ENCODE measurements at places on chromosomes 5 and 9.

- DNase-seq = no peak
These were observed 26.8 kb upstream of the LURAP1L start for GRCh38 chr9:12748016-12748415.

DNA sequence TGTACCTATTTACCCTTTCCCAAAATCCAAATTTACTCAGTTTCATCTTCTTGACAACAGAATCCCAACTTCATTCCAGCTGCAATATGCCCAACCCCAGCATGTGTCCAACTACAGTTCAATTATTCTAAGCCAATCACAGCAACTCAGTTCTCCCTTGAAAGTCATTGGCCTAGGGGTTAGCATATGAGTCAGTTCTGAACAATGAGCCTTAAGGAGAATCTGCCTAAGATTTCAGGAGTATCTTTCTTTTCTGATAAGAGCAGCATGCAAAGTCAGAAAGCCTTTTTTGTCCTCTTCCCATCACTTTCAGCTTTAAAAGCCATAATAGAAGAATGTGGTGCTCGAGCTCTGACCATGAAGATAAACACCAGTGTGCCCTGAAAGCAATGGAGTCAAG lies 44.4 kb upstream of the RASGRF2 start:
- no peak for DNase-seq

DNA sequence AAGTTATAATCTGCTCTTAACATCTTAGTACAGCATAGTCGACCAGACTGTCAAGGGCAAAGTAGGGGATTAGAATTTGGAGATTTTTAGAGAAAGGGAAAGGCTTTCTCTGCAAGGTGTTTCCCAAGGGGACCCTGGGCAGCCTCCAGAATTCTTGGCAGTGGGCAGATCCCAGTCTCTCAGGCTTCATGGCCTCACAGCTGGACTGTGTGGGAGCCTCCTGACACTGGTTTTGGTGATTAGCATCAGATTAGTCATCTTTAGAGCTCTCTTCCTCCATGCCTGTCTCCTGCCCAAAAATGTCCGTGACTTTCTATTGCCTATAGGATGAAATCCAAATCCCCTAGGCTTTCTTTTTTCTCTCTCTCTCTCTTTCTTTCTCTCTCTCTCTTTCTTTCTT lies 370.7 kb downstream of the ZSWIM6 start:
- DNase-seq = no peak

DNA sequence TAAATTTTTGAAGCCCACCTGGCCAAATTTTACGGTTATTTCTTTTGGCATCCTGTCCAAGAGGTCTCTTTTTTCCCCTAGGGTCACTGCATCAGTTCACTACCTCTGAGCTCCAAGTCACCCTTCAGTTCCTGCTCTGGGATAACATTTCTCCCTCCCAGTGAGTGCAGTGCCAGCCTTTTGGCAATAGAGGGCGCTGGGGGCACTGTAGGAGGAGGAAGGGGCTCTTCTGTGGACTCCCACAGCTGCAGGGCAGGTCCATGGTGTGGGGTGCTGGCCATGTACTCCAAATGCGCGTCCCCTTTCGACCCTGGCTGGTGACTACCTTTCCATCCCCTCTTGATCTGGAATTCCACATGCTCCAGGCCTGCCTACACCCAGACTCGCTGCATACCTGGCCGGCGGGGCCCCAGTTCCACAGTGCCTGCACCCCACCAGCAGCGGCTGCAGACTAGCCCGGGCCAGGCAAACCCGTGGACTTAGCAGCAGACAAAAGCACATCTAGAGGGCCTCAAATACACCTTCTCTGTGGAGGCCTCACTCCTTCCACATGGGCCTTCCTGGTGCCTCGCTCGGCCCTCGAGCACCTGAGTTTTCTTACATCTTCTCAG lies 20.3 kb upstream of the NINJ1 start:
- DNase-seq = no peak

GRCh38 chr5:33742181-33742580 lies 149.6 kb downstream of the ADAMTS12 start:
- DNase-seq = no peak

- no peak for DNase-seq
These were observed 266.8 kb downstream of the ARHGEF28 start for GRCh38 chr5:73892806-73893205.

DNA sequence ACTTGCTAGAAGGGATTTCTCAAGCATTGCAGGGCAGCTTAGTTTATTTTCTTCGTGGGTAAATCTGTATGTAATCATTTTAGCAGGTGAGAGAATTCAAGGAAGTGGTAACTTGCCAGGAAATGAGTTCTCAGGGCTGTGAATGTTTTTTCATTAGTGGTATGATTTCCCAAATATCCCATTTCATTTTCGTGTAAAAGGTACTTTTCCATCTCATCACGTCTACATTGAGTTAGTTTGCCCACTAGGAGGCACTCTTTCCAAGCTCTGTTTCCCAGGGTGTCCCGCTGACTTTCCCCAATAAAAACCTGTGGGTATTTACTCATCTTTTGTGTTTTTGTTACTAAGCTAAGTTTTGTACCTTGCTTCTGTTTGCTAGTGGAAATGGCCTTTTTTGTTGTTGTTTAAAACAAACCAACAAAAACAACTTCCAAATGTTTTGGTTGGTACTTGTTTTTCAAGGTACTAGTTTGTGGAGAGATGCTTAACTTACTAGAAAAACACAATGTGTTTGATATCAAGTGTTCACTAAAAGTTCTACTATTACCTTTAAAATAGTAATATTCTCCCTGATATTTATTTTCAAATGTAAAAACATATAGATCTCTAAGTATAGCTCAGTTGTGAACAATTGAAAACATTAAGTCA lies 373.6 kb downstream of the ADGRV1 start:
- DNase-seq = no peak

GRCh38 chr5:126468091-126468490 lies 44.9 kb downstream of the GRAMD2B start:
- no peak for DNase-seq

DNA sequence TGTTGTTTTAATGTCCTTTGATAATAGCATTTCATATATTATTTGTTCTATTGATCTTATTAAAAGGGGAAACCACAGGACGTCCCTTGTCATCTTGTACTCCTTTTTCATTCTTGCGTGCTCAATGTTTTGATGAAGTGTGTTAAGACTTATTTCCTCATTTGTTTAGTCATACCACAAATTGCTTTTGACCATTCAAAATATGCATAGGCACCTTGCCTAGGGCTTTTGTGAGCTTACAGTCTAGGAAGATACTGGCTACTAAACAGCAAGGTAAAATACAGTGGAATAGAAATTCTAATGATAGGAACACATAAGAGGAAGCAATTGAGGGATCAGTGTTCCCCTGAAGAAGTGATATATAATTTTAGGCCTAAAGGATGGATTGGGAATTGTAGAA lies 190.3 kb downstream of the WDR70 start:
- no peak for DNase-seq

GRCh38 chr5:175328176-175328575 lies 115.8 kb downstream of the DRD1 start:
- DNase-seq = no peak

DNA sequence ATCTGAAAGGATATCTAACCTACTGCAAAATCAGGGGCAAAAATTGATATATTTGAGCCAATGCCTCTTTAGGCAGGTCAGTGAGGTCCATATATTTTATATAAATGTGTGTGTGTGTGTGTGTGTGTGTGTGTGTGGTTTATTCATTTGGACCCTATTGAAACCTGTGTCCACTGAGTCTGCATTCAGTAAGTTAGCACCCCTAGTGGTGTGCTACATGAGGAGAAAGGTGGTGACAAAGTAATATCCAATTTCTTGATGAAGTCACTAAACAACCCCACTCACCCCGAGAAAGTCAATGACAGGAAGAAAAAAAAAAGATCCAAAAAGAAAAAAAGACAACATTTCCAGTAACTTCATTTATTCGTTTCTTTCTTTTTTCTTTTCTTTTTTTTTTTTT lies 4.1 kb downstream of the FBXW11 start:
- no peak for DNase-seq

Measured in nucleus accumbens (tissue), 56 donors.